NCI-H510A (cell line): ENCODE measurements at places on chromosomes 16 and 17.

- no peak for DNase-seq
Observed at GRCh38 chr17:77892469-77893143, 65.9 kb upstream of the TNRC6C start.

DNA sequence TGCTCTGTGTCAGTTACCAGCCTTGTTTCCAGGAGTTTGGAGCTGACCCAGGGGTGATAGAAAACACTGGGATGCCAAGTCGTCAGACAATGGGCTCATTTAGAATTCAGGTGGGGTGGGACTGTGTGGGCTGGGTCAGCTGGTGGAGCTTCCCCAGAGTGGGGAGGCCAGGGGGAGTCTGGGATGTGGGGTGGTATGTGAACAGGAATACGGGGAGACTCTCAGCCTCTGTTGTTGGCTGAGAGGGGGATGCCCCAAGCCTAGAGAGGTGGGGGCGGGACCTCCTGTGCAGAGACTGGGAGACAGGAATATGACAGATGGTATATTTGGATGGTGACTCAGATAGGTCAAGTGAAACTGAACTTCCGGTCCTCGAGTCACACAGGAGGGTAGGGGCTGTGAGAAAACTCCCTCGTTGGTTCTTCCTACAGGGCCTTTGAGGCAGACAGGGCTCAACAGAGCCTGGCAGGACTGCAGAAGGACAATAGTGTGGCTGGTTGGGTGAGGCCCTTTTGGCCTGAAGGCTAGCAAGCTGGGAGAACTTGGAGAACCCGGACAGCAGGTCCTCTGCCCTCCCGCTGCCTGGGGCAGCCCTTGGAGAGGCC lies 23.7 kb downstream of the CDH1 start:
- peak; percentile 49 for DNase-seq

DNA sequence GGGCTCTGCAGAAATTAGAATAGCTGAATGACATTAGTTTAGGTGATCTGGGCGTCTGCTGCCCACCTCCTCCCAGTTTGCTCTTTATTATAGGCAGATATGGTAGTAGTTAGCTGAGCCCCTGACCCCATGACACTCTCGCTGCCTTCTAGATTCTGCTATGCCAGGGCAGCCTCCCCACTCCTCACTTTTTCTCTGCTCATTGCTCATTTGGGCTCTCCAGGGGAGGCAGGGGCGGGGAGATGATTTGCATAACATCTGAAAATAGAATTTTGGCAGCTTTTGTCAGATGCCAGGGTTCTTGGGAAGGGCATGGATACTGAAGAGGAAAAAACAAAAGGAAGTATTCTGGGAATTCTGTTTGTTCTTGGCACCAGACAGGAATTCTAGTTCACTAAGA lies 78.0 kb upstream of the GAS7 start:
- no peak for DNase-seq

- no peak for DNase-seq
Observed at GRCh38 chr16:89409161-89409711, 81.1 kb downstream of the ANKRD11 start.

DNA sequence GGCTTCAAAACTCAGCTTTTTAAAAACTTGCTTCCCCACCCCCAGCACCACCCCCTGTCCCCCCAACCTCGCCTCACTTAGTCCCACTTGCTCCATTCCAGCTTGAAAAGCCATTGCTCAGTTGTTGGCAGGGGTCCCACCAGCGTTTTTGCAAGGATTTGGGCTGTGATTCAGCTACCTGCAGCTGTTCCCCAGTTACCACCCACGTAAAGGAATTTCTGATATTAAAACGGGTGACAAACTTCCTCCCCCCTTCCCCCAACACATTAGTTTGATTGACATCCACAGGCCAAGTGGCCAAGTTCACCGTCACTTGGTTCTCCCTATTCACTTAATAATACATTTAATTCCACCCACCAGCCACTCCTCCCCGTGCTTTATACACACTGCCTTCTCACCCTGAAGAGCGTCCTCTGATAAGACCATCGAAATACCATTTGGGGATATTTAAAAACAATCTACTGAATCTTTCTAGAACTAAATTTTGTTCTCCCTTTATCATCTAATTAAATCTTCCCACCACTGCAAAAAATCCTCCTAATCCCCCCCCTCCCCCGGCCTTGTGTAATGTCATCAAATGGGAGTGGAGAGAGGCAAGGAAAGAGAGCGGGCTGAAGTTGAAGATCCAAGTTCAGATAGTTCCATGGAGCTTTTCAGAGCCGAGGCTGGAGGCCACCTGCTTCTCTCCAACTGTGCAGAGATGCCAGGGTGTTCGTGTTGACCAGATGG lies 55.1 kb downstream of the SOX9 start:
- no peak for DNase-seq

DNA sequence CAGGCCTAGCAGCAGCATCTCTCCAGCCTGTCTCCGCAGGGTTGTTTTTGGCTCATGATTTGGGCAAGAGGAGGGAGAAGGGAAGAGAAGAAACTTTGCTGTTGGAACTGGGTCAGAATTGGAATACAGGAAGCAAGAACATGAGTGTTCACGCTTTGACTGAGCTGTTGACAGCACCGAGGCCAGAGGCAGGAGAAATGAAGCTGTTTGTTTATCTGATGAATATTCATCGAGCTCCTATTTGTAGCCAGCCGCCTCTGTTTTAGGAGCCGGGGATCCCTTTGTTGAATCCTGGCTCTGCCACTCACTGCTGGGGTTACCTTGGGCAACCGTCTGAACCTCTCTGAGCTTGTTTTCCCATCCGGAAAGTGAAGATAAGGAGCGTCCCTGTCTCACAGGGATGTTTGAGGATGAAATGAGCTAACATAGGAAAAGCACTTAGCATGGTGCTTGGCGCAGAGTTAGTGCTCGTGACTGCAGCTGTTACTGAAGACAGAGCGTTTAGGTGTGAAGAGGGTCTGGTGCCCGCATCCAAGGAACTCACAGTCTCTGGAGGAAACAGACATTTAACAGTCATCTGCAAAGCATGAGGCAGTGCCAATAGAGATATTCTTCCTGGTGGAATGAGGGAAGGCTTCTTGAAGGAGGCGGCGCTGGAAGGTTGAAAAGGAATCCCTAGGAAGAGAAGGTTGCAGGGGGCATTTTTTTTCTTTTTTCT lies 29.2 kb downstream of the RAP1GAP2 start:
- DNase-seq: no peak

DNA sequence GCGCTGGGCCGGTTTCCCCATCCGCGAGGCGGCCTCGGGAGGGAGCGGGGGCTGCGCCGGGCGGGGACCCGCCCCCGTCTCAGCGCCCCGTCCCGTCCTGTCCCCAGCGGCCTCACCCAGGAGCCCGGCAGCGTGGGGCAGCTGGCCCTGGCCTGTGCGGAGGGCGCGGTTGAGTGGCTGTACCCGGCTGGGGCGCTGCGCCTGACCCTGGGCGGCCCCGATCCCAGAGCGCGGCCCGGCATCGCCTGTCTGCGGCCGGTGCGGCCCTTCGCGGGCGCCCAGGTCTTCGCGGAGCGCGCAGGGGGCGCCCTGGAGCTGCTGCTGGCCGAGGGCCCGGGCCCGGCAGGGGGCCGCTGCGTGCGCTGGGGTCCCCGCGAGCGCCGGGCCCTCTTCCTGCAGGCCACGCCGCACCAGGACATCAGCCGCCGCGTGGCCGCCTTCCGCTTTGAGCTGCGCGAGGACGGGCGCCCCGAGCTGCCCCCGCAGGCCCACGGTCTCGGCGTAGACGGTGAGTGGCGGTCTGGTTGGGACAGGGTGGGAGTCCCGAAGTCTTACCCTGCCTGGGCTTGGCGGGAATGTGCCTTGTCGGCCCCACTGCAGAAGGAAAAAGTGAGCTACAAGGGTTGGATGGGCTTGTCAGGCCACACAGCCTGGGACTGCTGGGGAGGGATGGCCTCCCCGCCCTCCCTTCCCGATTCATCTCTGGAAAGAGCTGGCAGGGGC lies 720 bp downstream of the METRN start:
- DNase-seq: no peak

GRCh38 chr16:4290236-4290830 lies 17.5 kb upstream of the TFAP4 start:
- DNase-seq: no peak

DNA sequence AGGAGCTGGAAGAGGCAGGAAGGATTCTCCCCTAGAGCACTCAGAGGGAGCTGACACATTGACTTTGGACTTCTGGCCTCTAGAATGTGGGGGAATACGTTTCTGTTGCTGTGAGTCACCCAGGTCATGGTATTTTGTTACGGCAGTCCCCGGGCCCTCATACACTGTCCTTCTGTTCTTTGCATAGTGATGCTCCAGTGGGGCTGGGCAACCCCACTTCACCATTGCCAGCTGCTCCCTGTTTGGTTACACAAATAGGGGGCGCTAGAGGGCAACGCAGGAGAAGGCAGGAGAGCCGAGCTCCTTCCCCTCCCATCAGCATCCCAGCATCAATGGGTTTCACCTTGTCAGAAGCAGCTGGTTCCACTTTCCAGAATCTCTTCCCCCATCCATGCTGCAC lies 257.7 kb upstream of the FOXF1 start:
- DNase-seq: no peak

GRCh38 chr16:2038382-2039231 lies 9.0 kb downstream of the NTHL1 start:
- no peak for DNase-seq

- DNase-seq: no peak
Observed at GRCh38 chr16:67786491-67786890, 19.9 kb downstream of the RANBP10 start.

DNA sequence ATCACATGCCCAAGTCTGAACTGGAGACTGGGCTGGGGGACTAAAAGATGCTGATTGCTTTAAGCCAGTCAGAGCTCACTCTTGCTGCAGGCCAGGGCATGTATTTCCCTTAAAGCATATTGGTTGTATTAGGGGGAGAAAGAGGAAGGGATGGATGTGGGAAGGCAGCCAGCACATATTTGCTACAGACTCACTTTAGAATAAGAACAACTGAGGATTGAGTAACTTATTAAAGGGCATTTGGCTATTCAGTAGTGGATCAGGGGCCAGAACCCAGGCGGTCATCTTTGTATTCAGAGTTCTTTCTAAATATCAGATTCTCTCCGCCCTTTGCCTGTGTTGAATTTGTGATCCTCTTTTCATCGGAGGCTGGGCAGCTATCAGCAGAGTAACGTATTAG lies 231.7 kb downstream of the HAPSTR1 start:
- DNase-seq: no peak

GRCh38 chr17:56636265-56636664 lies 42.8 kb downstream of the NOG start:
- DNase-seq: no peak

- DNase-seq: no peak
Observed at GRCh38 chr17:36921095-36921851, 16.0 kb upstream of the LHX1 start.
